ENCODE measurements at places on chromosomes 13 and 19. TPM values are rescaled to one million over a fixed set of nuclear protein-coding genes. Genes with fewer than 3 reads are reported as not detected.

Gene PGLYRP1
- total RNA-seq: not detected

GRCh38 chr19:34254698-34255432 is 511 bp downstream of the GARRE1 start:
- DNase-seq: peak; percentile 73

DNA sequence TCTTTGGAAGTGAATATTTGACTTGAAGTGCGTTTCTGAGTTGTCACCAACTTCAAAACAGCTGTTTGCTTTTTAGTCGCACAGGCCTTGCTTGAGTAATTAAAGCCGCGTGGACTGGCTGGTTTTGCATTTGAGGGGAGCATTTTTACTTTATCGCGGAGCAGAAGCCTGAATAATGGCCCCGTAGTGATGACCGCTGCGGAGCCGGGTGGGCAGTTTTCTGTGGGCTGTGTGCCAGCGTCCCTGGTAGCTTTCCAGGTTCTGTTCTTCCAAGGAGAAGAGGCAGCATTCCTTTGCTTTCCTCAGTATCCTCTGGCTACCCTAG is 1.1 kb downstream of the NAA16 start:
- no peak for DNase-seq

DNA sequence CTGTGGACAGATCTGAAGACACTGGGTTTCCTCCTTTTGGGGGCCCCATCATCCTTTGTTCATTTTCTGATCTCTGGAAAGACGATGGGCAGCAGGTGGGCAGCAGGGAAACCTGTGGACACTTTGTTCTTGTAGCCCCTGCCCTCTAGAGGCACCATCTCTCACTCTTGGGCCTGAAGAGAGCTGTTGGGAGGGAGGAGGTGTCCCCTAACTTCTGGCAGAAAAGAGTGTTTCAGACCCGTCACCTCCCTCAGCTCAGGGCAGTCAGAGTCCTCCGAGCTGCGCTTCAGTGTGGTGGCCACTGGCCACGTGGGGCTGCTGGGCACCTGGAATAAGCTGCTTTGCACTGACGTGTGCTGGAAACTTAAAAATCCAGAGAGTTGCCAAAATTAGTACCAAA is 26.9 kb upstream of the RNF17 start:
- no peak for DNase-seq

- no peak for DNase-seq
Observed at GRCh38 chr13:103517066-103517767, 451.0 kb upstream of the SLC10A2 start.

GRCh38 chr13:100182900-100183490 is 94.1 kb downstream of the PCCA start:
- DNase-seq: no peak

DNA sequence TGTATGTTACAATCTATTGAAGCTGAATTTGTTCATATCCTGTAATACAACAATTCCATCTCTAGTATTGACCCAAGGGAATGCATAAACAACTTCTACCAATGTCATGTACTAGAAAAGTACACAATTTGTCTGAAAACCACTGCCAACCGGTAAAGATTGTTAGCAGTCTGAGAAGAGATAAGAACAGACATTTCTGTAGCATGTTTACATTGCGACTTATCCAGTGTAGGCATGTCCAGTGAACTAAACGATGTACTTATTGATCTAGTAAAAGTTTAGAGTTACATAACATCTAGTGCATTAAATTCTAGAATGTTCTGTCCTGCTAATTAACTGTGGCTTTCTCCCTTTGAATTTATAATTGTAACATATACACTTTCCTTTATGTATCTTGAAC is 425.9 kb downstream of the SLITRK6 start:
- no peak for DNase-seq

Gene ATP1A3
- total RNA-seq: 650 TPM

DNA sequence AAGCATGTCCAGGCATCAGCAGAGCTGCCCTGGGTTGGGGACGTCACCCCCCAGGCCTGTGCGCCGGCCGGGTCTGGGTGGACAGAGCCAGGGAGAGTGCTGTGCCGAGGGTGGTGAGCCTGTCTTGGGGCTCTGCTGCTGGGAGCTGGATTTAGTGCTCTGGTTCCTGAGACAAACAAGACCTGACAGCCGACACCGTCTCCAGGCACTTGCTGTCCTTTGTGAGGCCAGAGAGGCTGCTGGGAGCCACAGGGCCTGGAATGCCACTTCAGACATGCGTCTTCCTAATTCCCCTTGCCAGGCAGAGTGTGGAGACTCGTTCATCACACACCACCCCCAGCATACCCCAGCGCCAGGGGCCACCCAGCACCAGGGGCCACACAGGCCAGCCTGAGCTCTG is 165.8 kb downstream of the KDM4B start:
- DNase-seq: no peak

Gene CLEC11A
- total RNA-seq: 4.0 TPM

Gene KCNN1
- total RNA-seq: 91.1 TPM

All from glutamatergic neuron (in vitro differentiated cells).